ENCODE measurements at places on chromosomes 1 and 21.

DNA sequence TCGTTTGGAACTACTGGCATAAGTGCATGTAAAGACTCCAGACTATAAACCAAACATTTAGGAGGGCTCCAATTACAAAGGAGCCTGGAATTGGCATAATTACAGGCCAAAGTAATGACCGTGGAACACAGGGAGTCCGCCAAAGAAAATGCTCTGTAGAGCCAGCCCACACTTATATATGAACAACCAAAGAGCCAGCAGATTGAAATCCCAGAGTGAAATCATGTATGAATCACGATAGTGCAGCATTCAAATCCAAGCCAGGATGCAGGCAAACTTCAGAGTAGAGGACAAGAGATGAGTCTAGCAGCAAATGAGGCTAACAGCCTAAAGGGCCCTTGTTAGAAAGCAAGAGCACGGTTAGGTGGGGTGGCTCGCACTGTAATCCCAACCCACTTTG, 13.1 kb downstream of the VPS26C start:
- no peak for DNase-seq

- DNase-seq = no peak
Measured at GRCh38 chr1:246434335-246434734, 72.7 kb downstream of the SMYD3 start.

- DNase-seq = no peak
Measured at GRCh38 chr21:15009837-15010363, 54.9 kb downstream of the NRIP1 start.

GRCh38 chr21:41668051-41668541, 98.8 kb downstream of the RIPK4 start:
- no peak for DNase-seq

DNA sequence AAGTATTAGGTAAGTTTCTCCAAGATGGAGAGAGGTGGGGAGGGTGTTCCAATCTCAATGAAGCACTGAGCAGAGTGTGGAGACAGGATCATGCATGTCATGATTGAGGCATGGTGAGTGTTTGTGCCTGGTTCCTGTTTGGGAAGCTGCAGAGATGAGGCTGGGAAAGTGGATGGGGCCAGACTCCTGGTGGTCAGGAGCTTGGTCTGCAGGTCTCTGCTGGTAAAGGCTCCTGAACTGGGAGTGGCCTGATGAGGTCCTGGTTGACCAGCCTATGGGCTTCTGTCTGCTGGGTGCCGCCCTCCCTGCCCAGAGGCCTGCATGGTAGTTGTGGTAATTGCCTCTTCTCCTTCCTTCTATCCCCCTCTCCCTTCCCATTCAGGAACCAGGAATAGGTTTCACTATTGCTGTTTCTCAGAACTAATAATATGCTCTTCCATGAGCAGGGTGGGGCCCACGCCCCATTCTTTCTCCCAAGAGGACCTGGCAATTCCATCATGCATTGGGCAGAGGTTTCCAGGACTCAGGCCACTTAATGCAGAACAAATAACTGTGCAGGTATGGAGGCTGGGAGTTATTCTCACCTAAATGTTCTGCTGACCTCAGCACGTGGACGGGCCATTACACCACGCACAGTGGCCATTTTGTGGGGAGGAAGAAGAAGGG, 24.5 kb downstream of the PROK1 start:
- DNase-seq = no peak

GRCh38 chr21:40636026-40636425, 210.9 kb downstream of the DSCAM start:
- DNase-seq = no peak

DNA sequence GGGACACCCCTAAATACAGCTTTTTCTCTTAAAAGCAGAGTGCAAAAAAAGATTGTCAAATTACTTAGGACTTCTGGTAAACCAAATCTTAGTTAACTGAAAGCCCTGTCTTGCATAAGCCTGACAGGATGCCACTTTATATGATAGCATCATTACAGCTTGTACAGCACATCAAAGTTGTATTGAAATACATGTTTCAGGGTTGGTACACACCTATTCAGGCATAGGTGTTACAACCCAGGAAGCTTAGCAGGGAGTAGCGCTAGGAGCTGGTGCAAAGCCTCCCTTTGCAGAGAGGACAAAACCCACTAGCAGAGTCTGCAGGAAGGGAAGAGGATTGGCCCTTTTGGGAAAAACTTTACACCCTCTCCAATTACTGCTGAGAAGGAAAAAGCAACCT, 258.9 kb upstream of the SGIP1 start:
- DNase-seq = no peak

DNA sequence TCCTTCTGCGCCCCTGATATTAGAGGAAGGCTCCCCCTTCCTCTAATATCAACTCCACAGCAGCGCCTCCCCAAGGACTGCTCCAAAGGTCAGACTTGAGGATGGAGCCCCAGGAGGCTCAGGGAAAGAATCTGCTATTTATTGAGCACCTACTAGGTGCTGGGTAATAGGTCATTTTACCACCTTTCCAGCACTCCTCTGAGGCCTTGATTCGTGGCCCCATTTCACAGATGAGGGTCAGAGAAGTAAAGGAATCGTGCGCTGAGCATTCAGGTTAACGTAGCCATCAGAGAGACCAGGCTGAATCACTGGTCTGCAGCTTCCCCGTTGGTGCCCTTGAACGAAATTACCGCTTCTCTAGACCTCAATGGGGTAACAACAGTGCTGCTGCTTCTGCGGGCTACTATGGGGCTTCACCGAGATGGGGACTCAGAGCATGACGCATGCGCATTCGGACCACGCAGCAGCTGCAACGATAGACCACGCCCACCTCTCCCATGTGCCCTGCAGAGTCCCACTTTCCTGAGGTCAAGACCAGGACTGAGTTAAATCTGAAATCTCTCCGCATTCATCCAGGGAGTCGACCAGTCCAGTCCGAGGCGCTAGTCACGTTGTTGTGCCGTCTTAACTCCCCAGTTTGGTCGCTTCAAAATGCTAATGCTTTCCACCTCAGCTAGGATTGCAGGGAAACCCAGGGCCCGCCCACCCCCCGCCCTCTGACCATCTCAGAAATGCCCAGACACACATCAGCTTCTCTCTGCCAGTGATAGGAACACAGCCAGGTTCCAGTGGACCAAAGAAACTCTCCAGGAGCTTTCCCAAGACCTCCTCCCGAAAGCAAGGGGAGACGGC, 12.9 kb downstream of the CAMK2N1 start:
- no peak for DNase-seq

DNA sequence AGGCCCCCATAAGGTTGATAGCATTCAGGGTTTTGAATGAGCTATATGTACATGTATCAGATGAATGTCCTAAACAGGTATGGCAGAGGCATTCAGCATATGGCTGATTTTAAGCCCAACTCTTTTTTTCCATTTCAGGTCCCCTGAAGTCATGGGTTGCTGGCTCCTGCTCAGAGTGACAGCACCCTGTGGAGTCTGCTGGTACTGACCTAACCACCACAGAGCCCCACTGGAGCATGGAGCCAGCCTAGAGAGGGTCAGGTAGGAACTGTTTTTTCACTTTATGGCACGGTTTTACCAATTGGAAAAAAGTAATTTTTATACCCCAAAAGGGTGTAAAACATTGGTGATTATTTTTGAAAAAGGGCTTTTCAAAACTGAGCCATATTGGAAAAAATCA, 82.5 kb upstream of the MPC2 start:
- DNase-seq = no peak

GRCh38 chr1:230170622-230171021, 103.6 kb downstream of the GALNT2 start:
- DNase-seq = no peak

GRCh38 chr1:62386351-62387121, 50.3 kb upstream of the USP1 start:
- no peak for DNase-seq

GRCh38 chr1:29177022-29177705, 4.5 kb downstream of the SRSF4 start:
- DNase-seq = no peak

DNA sequence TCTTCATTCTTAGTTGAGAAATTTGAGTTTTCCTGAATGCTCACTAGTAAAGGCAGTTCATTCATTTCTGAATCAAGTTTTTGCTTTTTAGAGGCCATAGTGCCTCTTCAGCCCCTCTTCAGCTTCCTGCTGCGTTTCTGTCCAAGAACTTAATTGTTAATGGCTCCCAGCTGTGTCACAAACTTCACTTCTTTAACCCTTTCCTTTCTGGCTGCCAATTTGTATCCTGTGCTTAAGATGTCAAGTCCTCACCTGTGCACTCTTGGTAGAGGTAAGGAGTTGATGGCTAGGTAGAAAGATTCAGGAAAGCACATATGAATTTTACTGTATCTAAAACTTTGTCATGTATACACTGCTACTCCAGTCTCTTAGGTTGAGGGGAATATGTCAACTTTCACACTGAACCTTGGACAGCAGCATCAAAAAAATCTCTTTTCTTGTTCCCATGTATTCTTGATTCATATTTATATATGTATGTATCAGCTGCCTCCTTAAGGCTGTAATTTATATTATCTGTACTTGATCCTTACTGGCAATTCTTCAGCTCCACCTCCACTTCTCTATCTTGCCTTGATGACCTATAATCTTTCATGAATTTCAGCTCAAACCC, 612.8 kb downstream of the LMO4 start:
- no peak for DNase-seq

GRCh38 chr1:245361065-245361464, 206.3 kb downstream of the KIF26B start:
- DNase-seq = no peak

GRCh38 chr21:46500224-46500861, 41.7 kb downstream of the DIP2A start:
- no peak for DNase-seq

DNA sequence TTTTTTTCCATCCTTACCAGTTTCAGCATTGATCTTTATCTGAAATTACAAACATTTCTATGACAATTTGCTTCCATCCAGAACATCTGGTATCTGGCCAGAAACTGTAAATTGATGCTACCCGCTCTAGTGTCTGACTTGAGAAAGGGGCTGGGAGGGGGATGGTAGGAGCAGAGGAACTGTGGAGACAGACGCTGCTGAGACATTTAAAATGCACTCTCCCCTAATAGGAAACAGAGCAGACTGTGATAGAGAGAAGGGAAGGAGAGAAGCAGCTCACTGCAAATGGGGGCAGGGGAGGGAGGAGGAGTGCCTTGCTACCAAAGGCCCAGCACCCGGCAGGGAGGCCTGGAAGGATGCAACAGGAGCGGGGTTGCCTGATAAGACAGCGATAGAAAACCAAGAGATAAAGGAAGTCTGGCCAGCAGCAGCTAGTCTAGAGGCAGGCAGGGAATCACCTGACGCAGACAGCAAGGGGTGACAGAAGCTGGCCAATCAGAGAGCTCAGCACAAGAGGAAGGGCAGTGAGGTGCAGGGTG, 195.5 kb upstream of the NFIA start:
- DNase-seq = no peak

- DNase-seq = no peak
Measured at GRCh38 chr1:1080122-1080757, 6.1 kb upstream of the RNF223 start.

DNA sequence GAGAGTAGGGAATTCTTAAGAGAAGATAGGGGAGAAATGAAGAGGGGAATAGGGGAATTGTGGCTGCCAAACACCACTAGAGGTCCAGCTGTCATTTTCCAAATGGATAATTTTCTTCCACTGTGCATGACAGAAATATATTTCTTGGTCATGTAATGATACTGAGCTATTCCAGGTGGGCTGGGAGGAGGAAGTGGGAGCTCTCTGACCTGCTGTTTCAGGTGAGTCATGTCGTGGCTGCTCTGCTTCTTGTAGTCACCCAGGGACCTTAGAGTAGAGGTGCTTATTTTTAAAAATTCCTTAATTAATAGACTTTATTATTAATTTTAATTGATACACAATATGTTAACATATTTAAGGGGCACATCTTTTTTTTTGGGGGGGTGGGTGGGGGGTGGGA, 11.9 kb downstream of the PDE4B start:
- DNase-seq = no peak

GRCh38 chr1:59516881-59517280, 220.0 kb downstream of the FGGY start:
- DNase-seq = no peak

- DNase-seq = no peak
Measured at GRCh38 chr1:209461168-209461567, 122.3 kb upstream of the CAMK1G start.

Data from stimulated activated CD8-positive, alpha-beta memory T cell treated with anti-CD3 and anti-CD28 coated beads, Interleukin-4, amount 100 ng/mL, for 4 hours (primary cell).